A673 (cell line): ENCODE measurements at places on chromosomes 4 and X. TPM values are rescaled to one million over a fixed set of nuclear protein-coding genes. Genes with fewer than 3 reads are reported as not detected.

AFM gene
- 0.15 TPM in 1 of 2 replicates, not detected in the other for total RNA-seq

FGB gene
- not detected in 2 replicates for total RNA-seq

CC2D2A gene
- total RNA-seq = 25.2 and 29.7 TPM in 2 replicates

IL9R gene
- total RNA-seq = 0.44 and 0.56 TPM in 2 replicates

RHOH gene
- 66.8 and 74.2 TPM in 2 replicates for total RNA-seq

TLR2 gene
- total RNA-seq = 0.94 and 1.1 TPM in 2 replicates

OCRL gene
- total RNA-seq = 25.4 and 27.8 TPM in 2 replicates

UCP1 gene
- total RNA-seq = 0.22 TPM in 1 of 2 replicates, not detected in the other

SMIM43 gene
- total RNA-seq = 0.37 and 0.45 TPM in 2 replicates

SH3TC1 gene
- total RNA-seq = 0.71 and 2.7 TPM in 2 replicates

UGT2B11 gene
- total RNA-seq = not detected in 2 replicates

MOSPD2 gene
- total RNA-seq = 7.7 and 11.5 TPM in 2 replicates

GPR82 gene
- not detected in 2 replicates for total RNA-seq
